ENCODE measurements at places on chromosomes 16 and 17. TPM values are rescaled to one million over a fixed set of nuclear protein-coding genes. Genes with fewer than 3 reads are reported as not detected.

DNA sequence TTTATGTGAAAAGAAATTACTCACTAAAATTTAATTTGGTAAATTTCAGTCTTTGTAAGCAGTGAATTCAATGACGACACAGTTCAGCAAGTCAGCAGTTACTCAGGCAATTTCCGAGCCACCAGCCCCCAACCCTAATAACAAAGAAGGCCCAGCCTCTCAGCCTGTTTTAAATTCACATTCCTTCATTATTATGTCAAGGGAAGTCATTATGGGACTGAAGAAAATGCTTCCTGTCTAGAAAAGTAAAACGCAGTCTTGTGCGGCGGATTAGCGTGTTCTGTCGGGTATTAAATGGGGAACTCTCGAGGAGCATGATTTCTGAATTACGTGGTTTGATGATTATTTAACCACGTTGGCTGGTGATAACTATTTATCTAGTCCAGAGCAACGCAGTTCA lies 177.6 kb downstream of the AIPL1 start:
- H3K4me1 ChIP-seq = no peaks in the 10 kb centered on the region
- no peak for DNase-seq
- H3K27ac ChIP-seq = no peak overlapping the region
- no peak overlapping the region for H3K4me3 ChIP-seq

HCRT gene
- total RNA-seq = 1.3 TPM

DNA sequence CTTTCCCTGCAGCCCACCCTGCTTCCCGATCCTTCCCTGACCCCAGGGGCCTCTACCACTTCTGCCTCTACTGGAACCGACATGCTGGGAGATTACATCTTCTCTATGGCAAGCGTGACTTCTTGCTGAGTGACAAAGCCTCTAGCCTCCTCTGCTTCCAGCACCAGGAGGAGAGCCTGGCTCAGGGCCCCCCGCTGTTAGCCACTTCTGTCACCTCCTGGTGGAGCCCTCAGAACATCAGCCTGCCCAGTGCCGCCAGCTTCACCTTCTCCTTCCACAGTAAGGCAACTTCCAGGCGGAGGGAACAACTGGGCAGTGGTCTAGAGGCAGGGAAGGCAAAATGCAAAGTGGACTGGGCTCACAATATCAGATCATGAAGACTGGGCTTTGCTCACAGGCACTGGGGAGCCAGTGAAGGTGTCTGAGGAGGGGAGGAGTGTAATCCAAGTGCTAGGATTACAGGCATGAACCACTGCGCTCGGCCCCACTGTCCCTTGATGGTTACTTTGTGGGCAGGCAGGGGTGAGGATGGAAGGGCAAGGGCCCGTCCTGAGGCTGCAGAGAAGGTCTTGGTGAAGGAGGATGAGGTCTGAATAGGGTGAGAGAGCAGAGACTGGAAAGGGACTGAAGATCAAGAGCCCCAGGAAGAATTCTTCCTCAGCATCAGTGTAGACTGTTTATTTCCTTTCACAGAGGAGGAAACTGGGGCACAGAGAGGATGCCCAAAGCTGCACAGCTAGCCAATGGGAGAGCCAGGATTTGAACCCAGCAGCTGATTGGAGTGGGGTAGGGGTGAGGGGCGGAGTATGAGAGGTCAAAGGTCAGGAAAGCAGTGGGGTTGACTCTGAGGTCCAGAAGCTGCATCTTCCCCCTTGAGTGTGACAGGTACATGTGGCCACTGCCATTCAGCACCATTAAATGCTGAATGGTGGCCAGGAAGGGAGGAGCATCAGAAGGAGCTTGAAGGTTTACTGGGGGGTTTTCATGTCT lies 16.5 kb upstream of the ADGRG3 start:
- no peaks in the 10 kb centered on the region for H3K27me3 ChIP-seq
- H3K4me1 ChIP-seq = no peaks in the 10 kb centered on the region
- DNase-seq = peak; percentile 26
- H3K4me3 ChIP-seq = no peak overlapping the region
- H3K36me3 ChIP-seq = no peaks in the 10 kb centered on the region

NAGS gene
- 6.1 TPM for total RNA-seq

- peak; percentile 1 for DNase-seq
- H3K27me3 ChIP-seq = no peaks in the 10 kb centered on the region
- no peak overlapping the region for H3K27ac ChIP-seq
- no peaks in the 10 kb centered on the region for H3K36me3 ChIP-seq
- H3K4me3 ChIP-seq = no peak overlapping the region
Measured at GRCh38 chr17:53543472-53543871, 279.3 kb upstream of the KIF2B start.

DNA sequence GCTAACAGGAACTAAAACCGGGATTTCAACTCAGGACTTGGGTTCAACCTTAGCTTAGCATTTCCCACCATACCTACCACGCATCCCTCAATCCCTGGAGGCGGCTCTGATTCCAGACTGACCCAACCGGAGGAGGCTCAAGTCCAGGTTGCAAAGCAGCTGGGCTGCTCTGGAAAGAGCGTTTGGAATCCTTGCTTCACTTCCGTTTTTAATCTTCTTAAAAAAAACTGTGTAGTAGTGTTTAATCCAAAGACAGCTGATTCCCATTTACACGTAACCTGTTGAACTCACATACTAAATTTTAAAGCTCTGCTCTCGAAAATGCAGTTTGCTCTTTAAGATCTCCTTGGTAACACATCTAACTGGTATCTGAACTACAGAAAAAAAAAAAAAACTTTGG lies 50.0 kb downstream of the NXN start:
- H3K36me3 ChIP-seq = no peaks in the 10 kb centered on the region
- peaks cover 35% of the 10 kb centered on the region for H3K4me1 ChIP-seq
- H3K4me3 ChIP-seq = no peak overlapping the region
- DNase-seq = peak; percentile 54
- no peaks in the 10 kb centered on the region for H3K27me3 ChIP-seq

- no peak overlapping the region for H3K4me3 ChIP-seq
- H3K36me3 ChIP-seq = no peaks in the 10 kb centered on the region
- peak; percentile 8 for DNase-seq
Measured at GRCh38 chr16:75965504-75966374, 239.4 kb upstream of the CPHXL start.

- H3K27ac ChIP-seq = no peak overlapping the region
- H3K4me3 ChIP-seq = no peak overlapping the region
- no peaks in the 10 kb centered on the region for H3K36me3 ChIP-seq
- DNase-seq = no peak
- H3K27me3 ChIP-seq = peaks cover 22% of the 10 kb centered on the region
- H3K4me1 ChIP-seq = no peaks in the 10 kb centered on the region
Measured at GRCh38 chr17:43931062-43931571, 11.2 kb downstream of the PPY start.

DNA sequence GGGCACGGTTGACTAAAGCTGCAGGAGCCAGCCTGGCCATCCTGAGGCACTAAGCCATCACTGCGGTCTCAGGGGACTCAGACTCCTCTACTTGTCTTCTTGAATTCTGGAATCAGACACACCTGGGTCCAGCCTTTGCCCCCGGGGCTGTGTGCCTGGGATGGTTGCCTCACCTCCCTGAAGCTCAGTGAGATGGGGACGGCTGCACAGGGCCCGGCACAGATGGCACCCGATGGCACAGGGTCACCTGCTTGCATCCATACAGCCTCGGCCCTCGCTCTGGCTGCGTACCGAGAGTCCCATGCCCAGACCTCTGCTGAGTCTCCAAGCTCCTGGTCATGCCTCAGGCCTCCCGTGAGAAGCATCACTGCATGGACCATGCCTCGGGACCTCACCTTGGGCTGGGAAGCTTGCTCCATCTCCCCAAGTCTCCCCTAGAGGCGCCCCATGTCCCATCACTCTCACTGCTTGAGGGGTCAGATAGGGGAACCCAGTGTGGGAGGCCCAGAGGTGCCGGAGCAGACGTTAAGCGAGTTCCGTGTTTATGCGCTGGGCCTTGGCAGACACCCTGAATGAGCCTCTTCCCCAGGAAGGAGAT lies 316.3 kb downstream of the SEC14L1 start:
- H3K27me3 ChIP-seq = no peaks in the 10 kb centered on the region
- peak overlapping the region; percentile 96 for H3K27ac ChIP-seq
- H3K4me1 ChIP-seq = peaks cover 79% of the 10 kb centered on the region

DNA sequence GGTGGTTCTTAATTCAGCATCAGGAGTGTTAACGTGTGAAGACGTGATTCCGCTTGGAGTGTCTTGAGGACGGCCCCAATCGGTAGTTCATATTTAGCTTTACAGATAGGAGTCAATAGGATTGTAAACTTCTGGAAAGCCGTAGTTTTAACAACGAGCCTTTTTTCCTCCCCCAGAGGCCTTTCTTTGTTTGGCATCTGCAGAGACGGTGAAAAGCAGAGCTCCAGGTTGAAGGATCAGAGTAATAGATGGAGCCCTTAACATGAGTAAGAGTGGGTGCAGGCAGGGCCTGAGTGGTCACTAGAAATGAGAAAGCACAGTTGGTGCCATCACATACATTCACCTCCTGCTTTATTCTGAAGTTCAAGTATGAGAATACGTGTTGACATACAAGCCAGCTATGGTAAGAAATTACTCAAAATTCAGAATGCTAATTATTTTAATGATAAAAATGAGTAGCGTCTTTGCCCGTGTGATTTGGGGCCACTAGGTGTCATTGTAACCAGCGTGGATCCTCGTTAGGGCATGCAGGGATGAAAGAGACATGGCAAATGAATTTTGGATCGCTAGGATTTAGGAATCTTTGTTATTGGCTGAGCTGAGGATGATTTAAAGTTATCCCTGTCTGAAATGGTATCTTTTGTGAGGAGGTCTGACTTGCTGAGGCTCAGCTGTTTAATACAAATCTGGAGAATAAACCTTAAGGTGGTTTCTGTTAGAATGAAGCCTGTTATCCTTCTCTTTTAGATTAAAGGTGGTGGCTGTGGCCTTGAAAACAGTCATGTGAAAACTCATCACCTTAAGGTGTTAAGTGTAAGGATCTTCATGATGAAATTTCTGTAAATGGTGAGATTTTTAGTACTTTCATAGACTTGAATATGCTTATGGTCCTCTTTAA lies 18.6 kb downstream of the PRCD start:
- peaks cover 5% of the 10 kb centered on the region for H3K4me1 ChIP-seq
- no peak for DNase-seq
- H3K27me3 ChIP-seq = no peaks in the 10 kb centered on the region
- peak overlapping the region; percentile 47 for H3K4me3 ChIP-seq

SLC25A39 gene
- 243 TPM for total RNA-seq

DNA sequence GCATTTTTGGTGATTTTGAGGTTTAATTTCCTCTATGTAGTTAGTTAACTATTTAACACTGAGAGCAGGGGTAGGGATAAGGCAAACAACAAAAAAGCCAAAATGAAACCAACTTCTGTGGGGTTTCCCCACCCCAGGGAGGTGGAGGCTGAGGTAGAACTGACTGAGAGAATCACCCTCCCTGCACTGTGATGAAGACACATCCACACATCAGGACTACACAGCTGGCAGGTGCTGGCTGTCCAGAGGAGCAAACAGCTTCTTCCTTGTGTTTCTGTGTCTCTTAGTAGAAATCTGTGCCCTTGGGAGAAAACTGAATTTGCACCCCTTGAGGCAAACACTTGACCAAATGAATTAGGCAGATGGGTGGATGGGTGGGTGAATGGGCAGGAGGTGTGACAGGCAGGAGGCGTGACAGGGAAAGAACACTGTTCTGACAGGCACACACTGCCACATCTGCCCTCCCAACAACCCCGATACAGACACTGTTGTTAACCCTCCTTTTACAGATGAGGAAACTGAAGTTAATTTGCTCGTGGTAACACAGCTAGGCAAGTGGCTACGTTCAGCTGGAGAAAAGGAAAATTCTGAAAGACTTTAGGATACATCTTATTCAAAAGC lies 62.9 kb upstream of the AMZ2 start:
- H3K4me1 ChIP-seq = no peaks in the 10 kb centered on the region
- peaks cover 16% of the 10 kb centered on the region for H3K27me3 ChIP-seq
- no peak overlapping the region for H3K27ac ChIP-seq
- H3K4me3 ChIP-seq = no peak overlapping the region
- DNase-seq = no peak
- H3K36me3 ChIP-seq = no peaks in the 10 kb centered on the region

CACNA1G gene
- total RNA-seq = 29.7 TPM

HOXB13 gene
- total RNA-seq = not detected

DNA sequence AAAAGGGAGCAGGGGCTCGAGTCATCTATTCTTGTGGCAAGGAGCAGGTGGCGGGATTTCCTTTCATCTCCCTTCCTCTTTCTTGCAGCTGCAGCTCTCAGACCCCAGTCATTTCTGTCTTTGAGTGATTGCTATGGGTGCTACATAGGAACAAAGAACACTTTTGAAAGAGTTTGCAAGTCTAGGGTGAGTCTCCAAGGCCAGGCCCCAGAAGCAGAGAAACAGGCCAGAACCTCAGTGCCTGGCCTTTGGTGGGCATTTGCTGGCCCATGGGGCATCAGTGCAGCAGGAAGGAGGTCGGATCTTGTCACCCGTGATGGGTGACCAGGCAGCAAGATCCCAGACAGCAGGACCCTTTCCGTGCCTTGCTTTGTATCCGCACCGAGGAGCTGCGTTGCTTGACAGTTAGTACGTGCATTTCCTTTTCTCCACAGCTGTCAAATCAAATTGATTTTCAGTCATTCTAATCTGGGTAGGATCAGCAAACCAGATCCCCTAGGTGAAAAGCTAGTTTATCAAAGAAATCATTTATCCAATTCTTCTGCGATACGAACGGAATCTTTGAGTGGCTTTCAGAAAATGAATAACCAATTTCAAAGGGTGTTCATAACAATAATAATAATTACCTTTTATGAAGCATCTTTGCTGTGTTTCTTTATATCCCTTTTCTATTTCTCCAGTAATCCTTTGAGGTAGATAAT lies 244.6 kb upstream of the MAF start:
- H3K36me3 ChIP-seq = no peaks in the 10 kb centered on the region
- H3K4me3 ChIP-seq = no peak overlapping the region
- DNase-seq = no peak

GRCh38 chr17:58539698-58540097 lies 25.3 kb upstream of the MTMR4 start:
- no peak overlapping the region for H3K27ac ChIP-seq
- peaks cover 9% of the 10 kb centered on the region for H3K27me3 ChIP-seq
- DNase-seq = no peak
- H3K36me3 ChIP-seq = no peaks in the 10 kb centered on the region
- H3K4me3 ChIP-seq = no peak overlapping the region

IL34 gene
- not detected for total RNA-seq

DNA sequence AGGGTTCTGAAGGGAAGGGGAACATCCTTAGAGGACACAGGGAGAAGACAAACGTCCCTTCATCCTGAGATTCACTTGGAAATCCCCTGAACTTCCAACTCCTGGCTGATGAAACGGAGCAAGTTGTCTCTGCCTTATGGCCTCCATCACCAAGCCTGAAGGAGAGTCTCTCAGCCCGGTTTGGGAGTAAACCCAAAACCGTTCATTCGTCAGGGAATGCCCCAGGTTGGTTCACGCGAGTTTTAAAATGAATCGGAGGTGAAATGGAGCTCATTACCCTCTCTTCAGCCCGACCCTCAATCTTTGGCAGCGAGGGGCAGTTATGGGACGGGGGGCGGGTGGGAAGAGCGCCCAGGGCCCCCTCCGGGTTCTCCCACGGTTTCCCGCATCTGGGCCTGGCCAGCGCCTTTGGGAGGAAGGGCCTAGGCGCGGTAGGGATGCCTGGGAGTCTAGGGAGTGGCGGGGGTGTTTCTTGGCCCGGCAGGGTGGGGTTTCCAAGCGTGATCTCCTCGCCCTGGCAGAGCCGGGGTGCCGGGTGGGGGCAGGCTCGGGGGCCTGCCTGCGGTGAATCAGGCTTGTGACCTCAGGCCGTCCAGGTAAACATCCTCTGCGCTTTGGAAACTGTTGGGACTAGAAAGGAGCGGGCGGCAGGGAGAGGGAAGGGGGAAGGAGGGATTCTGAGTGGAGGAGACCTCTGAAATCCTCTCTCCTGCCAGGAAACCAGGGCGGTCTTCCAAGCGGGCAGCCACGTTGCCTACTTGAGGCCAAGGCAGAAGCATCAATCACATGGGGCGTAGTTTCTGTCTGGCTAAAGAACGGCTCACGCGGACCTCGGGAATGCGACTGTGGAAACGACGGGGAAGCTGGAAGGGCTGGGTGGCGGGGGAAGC lies 24.1 kb upstream of the HOXB13 start:
- H3K4me1 ChIP-seq = no peaks in the 10 kb centered on the region
- DNase-seq = no peak
- H3K36me3 ChIP-seq = no peaks in the 10 kb centered on the region
- H3K27ac ChIP-seq = no peak overlapping the region

Data from cardiac muscle cell (in vitro differentiated cells and primary cell).